CD4-positive, alpha-beta T cell treated with Interleukin-2 at 100 ng/mL for 4 hours (primary cell): ENCODE measurements at places on chromosomes 3 and 15.

DNA sequence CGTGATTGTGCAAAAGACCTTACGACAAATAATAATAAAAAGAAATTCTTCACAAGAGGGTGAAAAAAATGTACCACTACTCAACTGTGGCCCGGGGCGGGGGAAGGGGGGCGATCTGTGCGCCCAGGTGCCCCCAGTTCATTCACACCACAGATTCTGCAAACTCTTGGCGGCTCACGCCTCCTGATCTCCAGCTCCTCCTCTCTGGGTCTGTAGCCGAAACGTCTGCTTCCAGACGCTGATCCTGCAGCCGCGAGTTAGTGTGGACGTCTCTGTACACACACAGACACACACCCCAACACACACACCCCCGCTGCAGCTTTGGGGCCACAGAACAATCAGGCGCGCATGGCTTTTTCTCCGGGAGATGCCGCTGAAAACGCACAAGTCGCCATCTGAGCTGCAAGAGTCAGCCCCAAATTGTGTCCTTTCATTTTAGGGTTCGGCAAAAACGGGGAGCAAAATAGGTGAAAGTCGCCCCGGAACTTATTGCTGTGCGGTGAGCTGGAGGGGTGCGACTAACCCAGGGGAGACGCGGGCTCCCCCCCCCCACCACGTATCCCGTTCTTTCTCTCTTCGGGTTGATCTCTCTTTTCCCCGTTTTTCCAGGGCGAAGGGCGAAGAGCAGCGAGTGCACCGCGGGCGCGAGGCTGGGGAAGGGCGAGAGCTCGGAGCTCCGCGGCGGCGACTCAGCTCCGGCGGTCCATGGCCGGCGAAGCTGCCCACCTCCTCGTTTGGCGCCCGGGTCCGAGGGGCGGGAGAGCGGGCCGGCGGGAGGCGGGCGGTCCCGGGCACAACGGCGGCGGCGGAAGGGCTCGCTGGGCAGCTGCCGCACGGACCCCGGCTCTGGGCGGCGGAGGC is 505 bp upstream of the WNT5A start:
- DNase-seq = no peak

GRCh38 chr3:57081173-57081572 is 20.7 kb downstream of the SPATA12 start:
- no peak for DNase-seq

GRCh38 chr15:66004618-66005262 is 135.4 kb downstream of the RAB11A start:
- DNase-seq = no peak

GRCh38 chr3:40566694-40567093 is 41.9 kb downstream of the ZNF621 start:
- DNase-seq = no peak

DNA sequence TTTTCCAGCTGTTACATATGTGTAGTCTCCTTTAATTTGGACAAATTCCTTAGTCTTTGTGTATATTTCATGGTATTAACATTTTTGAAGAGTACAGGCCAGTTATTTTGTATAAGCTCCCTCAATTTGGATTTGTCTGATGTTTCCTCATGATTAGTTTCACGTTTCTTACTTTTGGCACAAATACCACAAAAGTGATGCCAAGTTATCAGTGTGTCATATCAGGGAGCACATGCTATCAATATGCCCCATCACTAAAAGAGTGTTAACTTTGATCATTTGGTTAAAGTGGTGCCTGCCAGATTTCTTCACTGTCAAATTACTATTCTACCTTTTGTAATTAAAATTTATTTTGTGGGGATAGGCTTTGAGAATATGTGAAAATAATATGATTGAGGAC is 14.6 kb downstream of the PCNP start:
- DNase-seq = no peak

DNA sequence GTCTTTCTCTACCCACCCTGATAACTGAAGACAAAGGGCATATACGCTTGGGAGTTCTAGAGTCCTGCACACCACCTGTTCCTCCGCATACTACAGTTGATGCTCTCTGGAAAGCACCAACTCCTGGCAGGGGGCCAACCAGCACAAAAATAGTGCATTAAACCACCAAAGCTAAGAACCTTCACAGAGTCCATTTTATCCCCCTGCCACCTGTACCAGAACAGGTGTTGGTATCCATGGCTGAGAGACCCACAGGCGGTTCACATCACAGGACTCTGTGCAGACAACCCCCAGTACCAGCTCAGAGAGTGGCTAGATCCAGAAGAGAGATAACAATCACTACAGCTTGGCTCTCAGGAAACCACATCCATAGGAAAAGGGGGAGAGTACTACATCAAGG is 114.4 kb upstream of the POU1F1 start:
- DNase-seq = no peak

GRCh38 chr3:107407355-107407754 is 30.1 kb downstream of the CCDC54 start:
- DNase-seq = no peak

- DNase-seq = no peak
Observed at GRCh38 chr3:155393316-155393715, 99.8 kb upstream of the STRIT1 start.

- no peak for DNase-seq
Observed at GRCh38 chr3:169112153-169112892, 551.2 kb downstream of the MECOM start.

DNA sequence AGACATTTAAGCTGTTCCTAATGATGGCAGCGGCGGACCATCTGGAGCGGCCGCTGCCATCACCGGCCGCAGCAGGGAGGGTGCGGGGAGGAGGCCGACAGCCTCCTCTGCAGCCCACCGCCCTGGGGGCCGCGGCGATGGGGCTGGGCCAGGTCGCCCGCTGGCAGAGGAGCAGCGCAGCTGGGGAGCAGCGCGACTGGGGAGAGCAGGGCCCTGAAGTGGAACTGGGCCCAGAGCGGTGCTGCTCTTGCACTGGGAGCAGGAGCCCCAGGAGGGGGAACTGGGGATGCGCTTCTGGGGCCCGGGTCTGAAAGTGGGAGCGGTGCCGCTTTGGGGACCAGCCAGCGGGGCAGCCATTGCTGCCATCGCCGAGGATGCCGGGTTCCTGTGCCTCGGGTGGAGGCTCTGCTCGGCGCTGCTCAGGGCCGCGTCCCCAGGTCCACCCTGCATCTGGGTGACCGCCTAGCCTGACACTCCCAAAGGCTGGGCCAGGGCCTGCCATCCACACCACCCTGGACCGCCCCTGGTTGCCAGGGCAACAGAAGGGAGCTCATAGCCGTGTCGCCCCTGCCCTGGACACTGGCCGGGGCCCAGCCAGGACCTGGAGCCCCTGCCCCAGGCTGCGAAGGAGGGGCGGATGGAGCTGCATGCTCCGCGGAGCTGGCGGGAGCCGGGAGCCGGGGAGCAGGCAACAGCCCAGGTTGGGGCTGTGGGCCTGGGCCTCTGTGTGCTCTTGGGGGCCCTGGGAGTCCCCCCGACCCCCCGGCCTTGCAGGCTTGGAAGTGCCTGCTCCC is 15.5 kb upstream of the PLA2G4E start:
- DNase-seq = no peak

DNA sequence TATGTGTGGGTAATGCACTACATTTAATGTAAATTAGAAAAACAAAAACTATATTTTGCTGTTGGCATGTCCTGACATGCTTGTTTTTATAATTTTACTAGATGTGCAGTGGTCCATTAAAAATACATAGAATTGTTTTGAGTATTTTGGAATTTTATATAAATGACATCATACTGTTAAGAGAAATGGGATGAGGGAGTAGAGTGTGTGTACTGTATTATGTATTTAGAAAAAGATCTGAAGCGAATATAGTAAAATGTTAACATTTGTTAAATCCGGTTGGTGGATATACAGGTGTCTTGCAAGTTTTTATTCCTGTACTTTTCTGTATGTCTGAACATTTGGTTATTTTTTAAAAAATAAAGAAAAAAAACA is 288.4 kb upstream of the SATB1 start:
- DNase-seq = no peak

GRCh38 chr3:179234199-179234598 is 16.7 kb downstream of the KCNMB3 start:
- DNase-seq = no peak

- DNase-seq = no peak
Observed at GRCh38 chr3:157479464-157480243, 23.6 kb downstream of the VEPH1 start.

DNA sequence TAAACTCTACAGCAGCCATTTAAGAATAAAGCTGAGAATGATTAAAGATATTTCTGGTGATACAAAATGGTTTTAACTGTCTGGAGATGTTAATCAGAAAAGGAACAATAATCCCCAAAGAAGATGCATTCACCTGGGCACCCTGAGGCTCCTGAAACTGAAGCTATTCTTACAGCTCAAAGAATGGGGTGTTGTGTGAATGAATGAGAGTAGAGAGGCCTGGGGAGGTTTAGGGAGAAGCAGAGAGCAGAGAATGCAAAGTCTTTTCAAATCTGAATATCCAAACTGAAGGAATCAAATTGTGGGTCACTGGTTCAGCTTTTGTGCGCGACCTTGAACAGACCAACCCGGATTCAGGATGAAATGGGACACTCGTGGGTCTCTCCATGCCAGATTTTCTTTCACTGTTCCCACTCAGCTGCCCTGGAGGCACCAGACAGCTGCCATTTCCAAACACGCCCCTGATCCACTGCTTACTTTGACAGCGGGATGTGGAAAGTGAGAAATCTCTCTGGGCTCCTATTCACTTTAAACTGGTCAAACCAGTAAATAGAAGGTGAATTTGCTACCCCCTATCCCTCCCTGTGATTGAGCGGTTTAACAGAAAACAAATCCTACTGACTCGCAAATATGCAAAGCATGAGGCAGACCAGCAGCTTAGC is 485.5 kb upstream of the THBS1 start:
- no peak for DNase-seq

- DNase-seq = no peak
Observed at GRCh38 chr3:181790561-181790960, 78.8 kb downstream of the SOX2 start.

- no peak for DNase-seq
Observed at GRCh38 chr15:88127432-88127790, 129.1 kb downstream of the NTRK3 start.

DNA sequence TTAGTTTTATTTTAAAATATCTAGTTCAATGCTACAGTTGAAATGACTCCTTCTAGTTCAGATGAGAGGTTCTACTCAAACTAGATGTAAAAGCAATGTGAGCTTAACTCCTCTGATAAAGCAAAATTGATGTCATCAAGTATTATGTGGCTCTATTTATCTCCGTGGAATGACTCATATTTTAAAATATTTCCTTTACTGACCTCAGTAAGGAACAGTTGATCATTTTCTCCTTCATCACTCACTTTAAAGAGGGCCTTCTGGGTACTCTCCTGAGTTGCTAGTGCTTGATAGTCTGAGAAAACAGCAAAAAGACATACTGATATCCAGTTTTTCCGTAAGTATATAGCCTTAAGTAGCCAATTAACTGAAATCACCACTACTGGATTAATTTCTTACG is 1099.3 kb downstream of the ROBO2 start:
- DNase-seq = no peak

DNA sequence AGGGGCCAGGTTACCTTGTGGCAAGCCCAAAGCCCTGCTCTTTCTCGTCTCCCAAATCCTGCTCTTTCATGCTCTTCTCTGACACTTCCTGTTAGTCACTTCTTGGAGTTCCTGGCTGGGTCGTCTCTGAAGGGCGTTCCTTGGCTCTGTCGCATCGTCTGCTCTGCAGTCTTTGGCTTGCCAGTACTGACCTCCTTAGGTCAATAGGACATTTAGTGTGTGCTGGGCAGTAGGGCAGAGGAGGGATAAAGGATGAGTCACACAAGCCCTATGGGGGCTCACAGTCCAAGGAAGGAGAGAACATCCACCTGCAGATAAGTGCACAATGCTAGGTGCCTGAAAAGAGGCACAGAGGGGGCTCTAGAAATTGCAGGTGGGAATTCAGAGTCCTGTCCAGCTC is 87.5 kb downstream of the FAM43A start:
- no peak for DNase-seq

DNA sequence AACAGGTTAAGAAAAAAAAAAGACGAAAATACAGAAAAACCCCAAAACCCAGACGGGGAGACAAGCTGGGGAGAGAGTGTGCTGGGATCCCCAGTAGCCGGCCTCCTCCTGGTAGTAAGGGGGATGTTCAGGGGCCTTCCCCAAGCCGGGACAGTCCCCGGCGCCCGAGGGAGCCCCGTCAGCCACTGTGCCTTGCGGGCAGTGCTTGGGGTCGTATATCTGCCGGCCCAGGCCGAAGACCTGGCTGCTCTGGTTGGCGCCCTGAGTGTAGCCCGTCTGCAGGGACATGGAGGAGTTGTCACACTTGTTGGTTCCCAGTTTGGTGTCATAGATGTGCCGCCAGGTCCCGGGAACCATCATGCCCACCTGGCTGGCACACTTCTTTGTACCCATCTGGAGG is 287.2 kb upstream of the GADL1 start:
- no peak for DNase-seq

DNA sequence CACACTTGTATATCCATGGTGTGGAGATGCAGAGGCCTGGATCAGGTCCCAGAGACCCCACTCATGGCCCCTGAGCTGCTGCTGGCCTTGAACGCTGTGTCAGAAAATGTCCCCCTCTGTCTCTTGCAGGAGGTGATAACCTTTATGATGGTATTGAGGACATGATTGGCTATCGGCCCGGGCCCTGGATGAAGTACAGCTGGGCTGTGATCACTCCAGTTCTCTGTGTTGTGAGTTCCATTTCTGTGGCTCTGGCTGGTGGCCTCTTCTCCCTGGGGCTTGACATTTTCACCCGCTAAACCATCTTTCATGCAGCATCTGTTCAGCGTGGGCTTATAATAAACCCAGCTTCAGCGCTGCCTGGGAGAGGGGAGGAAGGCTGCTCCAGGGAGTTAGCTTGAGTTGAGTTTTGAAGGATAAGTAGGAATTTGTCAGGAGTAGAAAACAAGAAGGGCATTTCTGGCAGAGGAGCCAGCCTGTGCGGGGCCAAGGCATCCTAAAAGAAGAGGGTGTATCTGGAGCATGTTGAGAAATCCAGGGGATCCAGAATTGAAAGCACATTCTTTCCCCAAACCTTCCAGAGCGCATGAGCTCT is 61.1 kb downstream of the GRIP2 start:
- no peak for DNase-seq

- DNase-seq = no peak
Observed at GRCh38 chr15:85929786-85930185, 135.1 kb upstream of the KLHL25 start.

GRCh38 chr3:22862111-22862510 is 341.0 kb upstream of the UBE2E2 start:
- no peak for DNase-seq

GRCh38 chr3:58215317-58216025 is 4.7 kb upstream of the DNASE1L3 start:
- no peak for DNase-seq

GRCh38 chr15:40957581-40958051 is 4.3 kb downstream of the CHAC1 start:
- DNase-seq = no peak
